M059J (cell line): ENCODE measurements at places on chromosomes 2 and 18. TPM values are rescaled to one million over a fixed set of nuclear protein-coding genes. Genes with fewer than 3 reads are reported as not detected.

- peak; percentile 0 for DNase-seq
These were observed 555.2 kb downstream of the DCDC2C start for GRCh38 chr2:4258563-4258962.

GRCh38 chr2:119352357-119352756 is 14.3 kb downstream of the C2orf76 start:
- DNase-seq: no peak

Gene ERMN
- total RNA-seq: 0.12 and 0.17 TPM in 2 replicates

Gene BOLL
- not detected in 2 replicates for total RNA-seq

Gene DHRS9
- total RNA-seq: not detected in 2 replicates

DNA sequence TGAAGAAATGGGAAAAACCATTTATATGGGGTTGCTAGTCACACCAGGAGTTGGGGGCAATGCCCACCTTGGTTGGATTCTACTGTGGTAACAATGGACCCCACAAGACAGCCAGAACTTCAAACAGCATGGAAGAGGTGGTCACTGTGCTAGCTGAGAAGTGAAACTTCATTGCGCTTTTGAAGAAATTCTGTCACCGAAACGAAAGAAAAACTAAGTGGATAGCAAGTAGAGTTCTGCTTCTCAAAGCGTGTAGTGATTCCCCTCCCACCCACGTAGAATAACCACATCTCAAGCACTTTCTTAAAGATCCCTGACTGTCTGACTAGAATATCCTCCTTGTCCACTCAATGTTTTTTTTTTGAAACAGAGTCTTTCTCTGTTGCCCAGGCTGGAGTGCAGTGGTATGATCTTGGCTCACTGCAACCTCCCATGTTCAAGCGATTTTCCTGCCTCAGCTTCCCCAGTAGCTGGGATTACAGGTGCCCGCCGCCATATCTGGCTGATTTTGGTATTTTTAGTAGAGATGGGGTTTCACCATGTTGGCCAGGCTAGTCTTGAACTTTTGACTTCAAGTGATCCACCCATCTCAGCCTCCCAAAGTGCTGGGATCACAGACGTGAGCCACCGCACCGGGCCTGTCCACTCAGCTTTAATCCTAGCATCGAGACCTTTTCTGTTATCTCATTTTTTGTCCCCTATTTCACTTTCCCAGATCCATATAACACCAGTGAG is 30.1 kb upstream of the CCL20 start:
- DNase-seq: no peak
